Nephron progenitor cell (in vitro differentiated cells): ENCODE measurements at places on chromosomes 3 and 15.

- DNase-seq, result peak; percentile 51
Measured at GRCh38 chr3:168096210-168096652, 507 bp upstream of the GOLIM4 start.

GRCh38 chr3:99929745-99930139, 112.1 kb downstream of the CMSS1 start:
- no peak for DNase-seq

GRCh38 chr3:117995842-117996437, 1038.7 kb downstream of the IGSF11 start:
- DNase-seq, result no peak

DNA sequence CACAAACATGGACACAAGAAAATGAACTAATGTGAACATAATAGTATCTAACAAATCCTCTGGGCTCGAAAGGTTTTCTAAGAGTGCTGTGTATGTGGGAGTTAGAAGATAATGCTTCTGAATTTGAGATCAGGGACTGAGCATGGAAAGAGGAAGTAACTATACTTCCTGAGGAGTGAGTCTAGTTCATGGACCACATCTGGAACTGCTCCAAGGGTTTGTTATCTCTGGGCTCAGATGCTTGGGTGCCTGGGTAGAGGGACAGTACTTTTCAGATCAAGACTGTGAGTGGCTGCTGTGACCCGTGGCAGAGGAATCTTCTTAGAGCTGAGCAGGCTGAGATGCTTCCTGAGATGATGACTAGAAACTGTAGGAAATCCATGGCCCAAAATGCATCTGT, 28.5 kb downstream of the TBC1D23 start:
- no peak for DNase-seq

GRCh38 chr3:193884652-193885051, 251.3 kb upstream of the HES1 start:
- DNase-seq, result no peak

DNA sequence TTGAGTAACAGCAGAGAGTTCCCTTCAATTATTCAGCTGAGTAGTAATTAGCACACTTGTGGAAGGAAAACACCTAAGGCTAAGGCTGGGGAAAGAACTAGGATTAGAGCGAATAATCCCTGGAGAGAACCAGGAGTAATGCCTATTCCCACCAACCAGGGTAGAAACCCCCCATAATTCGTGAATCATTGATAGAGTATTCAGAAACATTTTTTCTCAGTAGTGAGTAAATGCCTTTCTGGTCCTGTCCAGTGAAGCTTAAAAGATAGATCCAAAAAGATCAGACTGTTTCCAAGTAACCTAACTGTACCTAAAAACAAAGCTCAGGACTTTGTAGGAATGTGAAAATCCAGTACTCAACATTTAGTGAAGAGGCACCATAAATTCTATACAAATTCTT, 71.2 kb downstream of the DGKG start:
- DNase-seq, result no peak

GRCh38 chr3:99626417-99626788, 12.0 kb upstream of the COL8A1 start:
- no peak for DNase-seq

DNA sequence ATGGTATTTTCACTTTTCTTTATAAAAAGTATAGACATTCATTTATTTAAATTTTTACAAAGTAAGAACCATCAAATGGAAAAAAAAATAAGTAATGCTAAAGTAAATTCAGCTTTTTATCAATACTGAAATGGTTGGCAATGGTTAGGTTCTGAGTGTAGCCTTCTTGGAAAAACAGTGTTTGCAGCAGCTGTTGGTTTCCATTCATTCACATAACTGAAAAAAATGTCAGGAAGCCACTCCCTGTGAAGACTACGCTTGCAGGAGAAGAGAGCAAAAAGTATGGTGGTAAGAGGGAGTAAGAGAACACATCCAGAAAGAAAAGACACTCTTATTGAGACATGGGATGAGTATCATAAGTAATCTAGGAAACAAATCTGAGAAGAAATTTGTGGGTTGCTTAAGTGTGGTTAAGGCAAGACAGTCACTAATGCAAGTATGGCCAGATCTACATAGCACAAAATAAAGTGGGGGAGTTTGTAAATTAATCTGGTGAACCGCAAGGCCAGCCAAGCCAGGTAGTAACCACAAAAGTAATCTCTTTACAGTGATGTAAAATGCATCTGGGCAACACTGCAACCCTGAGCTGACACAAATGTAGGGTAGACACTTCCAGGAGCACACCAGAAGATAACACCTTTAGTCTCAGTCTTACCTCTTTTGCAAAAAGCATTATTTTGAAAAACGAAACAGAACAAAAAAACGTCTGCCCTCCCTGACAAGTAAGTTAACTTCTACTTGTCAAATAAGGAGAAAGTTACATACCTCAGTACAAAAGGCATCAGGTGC, 133.7 kb downstream of the IGSF11 start:
- no peak for DNase-seq

GRCh38 chr3:12613250-12613649, 50.7 kb downstream of the RAF1 start:
- DNase-seq, result no peak

- no peak for DNase-seq
Measured at GRCh38 chr3:122563717-122564025, 429 bp downstream of the PARP9 start.

- no peak for DNase-seq
Measured at GRCh38 chr15:92879949-92880725, 20.0 kb upstream of the CHD2 start.

DNA sequence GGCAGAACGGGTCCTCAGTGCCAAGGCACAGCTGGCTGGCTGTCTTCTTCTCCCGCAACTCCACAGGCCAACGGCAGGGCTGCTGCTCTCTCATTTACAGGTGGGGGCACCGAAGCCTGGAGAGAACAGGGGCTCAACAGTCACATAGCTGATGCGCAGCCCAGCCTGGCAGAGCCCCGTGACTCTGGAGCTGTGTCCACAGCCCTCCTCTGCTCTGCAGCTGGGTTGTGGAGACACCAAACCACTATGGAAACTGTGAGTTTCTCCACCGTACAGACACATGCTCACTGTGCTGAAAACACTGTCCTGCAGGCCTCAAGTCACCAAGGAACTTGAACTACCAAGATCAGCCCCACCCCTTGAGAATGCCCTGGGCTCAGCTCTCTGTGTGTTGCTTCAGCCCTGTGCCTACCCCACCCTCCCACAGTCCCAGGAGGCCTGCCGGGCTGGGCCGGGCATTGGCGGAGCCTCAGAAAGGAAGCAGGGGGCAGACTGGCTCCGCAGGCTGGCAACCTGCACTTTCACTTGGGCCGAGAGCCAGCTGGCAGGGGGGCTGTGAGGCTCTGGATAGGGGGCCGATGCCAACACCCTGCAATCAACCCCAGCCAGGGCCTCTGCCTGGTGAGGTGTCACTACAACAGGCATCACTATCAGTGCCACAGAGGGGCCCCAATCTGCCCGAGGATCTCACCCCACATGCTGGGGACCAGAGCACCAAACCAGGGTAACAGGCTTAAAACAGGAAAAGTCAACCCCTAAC, 113.7 kb upstream of the RPL32 start:
- no peak for DNase-seq

- DNase-seq, result no peak
Measured at GRCh38 chr3:147529551-147529950, 120.4 kb downstream of the ZIC1 start.

DNA sequence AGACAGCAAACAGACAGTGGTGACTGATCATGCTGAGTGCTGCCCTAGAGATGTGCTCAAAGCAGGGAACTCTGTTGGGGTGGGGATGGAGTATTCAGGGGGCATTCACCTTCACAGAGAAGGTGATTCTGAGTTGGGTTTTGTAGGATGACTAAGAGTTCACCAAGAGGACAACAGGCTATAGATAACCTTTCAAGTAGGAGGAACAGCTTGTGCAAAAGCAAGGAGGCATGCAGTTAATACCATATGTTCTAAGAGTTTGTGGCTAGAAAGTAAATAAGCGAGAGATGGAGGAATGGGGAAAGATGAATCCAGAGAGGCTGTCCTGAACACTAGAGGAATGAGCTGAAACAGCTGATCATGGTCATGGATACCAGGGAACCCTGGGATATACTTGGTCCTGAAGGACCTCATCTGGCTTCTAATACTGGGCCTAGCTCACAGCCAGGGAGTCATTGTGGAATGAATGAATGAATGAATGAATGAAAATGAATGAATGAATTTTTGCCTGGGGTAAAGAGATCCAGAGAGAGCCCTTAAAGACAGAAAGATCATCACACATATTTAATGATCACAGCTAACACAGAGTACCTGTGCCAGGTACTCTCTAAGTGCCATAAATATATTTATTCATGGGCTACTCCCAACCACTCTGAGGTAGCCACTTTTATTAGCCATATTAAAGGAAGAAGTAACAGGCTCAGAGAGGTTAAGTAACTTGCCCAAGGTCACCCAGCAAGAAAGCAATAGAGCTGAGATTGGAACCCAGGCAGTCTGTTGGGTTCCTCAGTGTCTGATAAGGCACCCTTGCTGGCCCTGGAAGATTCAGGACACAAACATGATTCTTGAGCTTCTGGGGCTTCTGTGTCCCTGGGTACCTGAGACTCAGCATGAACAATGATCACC, 22.0 kb downstream of the SMAD6 start:
- DNase-seq, result no peak

DNA sequence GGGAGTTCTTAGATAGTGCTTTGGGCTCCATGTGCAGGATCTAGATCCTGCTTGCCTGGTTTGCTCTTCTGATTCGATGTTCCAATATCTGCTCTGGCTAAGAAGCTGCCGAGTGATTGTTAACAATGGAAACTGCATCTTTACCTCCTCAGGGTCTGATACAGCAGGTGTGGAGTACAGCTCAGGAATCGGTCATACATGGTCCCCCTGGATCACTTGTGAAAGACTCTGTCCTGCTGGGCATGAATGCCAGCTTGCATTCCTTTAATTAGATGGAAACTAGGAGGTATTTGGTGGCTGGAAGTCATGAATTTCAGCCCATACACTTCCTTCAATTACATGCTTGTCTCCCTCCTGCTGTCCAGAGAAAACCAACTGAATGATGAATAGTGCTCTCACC, 95.3 kb downstream of the CHRNA7 start:
- DNase-seq, result no peak

DNA sequence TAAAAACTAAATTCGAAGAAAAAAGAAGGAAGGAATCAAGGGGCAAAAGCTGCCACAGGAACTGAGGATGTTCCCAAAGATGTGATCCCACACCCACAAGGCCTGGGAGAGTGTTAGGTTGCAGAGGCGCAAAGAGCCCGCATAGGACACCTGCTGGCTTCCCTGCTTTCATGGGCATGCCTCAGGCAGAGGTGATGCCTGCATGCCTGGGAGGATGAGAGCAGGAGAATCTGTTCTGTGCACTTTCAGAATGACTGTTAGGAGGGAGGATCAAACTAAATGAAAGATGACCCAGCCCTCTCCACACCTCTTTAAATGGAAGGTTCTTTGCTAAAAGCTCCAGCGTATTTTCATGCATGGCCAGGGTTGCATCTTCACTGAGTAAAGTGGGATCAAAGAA, 162.4 kb downstream of the PLCL2 start:
- DNase-seq, result no peak

DNA sequence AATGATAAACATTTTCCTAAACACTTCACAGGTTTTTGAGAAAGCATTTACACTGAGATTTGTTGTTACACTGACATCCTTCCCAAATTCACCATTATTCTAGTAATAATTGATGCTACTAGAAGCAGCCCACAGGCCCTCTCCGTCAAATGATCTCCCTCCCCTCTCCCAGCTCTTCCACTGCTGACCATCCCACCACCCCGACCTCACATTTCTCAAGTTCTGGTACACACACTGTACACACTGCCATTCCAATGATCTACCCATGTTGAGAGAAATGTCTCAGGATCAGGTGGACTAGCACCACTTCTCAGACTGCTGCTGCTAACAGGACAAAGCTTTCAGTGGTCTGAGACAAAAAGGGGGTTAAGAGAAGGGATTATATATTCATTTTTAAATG, 3.5 kb downstream of the TBC1D5 start:
- no peak for DNase-seq

GRCh38 chr3:191500892-191501291, 39.9 kb downstream of the PYDC2 start:
- no peak for DNase-seq

DNA sequence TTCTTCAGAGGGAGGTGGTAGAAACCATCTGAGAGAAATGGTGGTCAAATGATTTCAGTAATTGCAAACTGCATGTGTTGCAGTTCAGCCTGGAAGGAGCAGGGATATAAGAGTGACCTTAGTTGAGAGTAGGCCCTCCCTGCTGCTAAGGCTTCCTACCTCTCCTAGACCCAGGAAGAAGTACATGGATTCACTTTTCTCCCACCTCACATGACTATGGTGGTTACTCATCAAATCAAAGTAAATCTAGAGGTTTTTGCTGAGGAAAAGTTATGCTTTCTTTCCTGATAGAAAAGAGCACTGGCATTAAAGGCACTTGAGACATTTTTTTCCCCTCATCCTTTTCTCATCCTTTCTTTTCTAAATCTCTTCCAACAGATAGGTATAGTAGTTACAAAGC, 43.2 kb upstream of the LEKR1 start:
- DNase-seq, result no peak

- no peak for DNase-seq
Measured at GRCh38 chr3:21390136-21390535, 360.9 kb downstream of the ZNF385D start.

GRCh38 chr3:126932188-126932931, 50.6 kb upstream of the PLXNA1 start:
- no peak for DNase-seq

DNA sequence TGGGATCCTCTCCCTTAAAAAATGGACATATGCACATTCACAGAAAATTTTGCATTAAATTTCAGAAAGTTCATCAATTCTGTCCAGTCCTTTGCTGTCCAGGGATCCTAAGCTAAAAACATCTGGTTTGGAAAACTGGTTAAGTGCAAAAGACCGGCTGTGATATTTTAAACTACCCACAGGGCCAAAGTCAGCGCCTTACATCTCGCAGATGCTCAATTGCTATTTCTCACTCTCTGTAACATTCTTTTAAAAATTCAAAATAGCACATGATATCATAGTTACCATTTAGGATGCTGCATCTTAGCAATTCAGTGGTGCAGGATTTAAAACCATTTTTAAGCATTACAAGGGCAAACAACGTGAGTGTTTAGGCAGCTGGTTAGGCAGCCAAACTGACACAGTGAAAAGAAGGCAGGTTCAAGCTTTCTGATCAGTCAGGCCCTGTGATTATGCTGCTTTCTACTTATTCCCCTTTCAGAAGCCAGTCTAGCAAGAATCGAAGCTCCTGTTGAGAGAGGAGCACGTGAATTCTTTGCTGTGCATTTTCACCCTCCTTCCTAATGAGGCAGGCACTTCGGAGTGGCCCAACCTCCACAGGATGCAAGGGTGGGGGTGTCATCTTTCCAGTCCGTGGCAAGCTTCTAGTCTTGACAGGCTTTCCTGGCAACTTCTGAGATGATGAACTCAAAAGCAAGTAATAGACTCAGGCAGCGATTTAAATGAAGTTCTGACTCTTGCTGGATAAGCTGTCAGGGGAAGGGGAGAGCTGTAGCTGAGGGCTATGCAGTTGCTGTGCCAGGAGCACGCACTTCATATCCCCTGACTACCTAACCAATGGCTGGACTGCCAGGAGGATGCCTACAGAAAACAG, 8.8 kb downstream of the PRICKLE2 start:
- DNase-seq, result peak; percentile 21

GRCh38 chr15:65246026-65246714, 34.9 kb upstream of the CILP start:
- no peak for DNase-seq

- DNase-seq, result no peak
Measured at GRCh38 chr3:187987924-187988323, 166.0 kb upstream of the LPP start.

- no peak for DNase-seq
Measured at GRCh38 chr3:45123030-45123429, 23.1 kb downstream of the CDCP1 start.

GRCh38 chr3:12773710-12774086, 14.6 kb upstream of the TMEM40 start:
- no peak for DNase-seq
